Stimulated activated CD8-positive, alpha-beta memory T cell treated with anti-CD3 and anti-CD28 coated beads, Interleukin-7, amount 100 ng/mL, for 24 hours (primary cell): ENCODE measurements at places on chromosomes 7 and 10.

DNA sequence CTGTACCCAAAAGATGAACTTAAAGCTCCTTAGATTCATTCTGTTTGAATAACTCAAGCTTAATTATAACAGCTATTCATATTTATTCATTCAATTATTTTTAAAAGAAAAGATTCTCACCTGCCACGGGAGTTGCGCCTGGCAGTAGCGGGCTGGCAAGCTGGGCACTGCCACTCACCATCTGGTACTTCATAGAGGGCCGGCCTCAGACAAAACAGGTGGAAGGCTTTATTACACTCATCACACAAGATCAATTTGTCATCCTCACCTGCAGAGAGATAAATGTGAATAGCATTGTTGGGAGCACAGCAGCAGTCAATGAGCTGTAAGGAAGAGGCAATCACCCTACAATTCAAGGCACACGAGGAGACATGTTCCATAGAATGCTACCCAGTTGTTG lies 15.8 kb downstream of the FZD9 start:
- DNase-seq, result no peak

- no peak for DNase-seq
These were observed 10.9 kb upstream of the BHLHA15 start for GRCh38 chr7:98200364-98200763.

DNA sequence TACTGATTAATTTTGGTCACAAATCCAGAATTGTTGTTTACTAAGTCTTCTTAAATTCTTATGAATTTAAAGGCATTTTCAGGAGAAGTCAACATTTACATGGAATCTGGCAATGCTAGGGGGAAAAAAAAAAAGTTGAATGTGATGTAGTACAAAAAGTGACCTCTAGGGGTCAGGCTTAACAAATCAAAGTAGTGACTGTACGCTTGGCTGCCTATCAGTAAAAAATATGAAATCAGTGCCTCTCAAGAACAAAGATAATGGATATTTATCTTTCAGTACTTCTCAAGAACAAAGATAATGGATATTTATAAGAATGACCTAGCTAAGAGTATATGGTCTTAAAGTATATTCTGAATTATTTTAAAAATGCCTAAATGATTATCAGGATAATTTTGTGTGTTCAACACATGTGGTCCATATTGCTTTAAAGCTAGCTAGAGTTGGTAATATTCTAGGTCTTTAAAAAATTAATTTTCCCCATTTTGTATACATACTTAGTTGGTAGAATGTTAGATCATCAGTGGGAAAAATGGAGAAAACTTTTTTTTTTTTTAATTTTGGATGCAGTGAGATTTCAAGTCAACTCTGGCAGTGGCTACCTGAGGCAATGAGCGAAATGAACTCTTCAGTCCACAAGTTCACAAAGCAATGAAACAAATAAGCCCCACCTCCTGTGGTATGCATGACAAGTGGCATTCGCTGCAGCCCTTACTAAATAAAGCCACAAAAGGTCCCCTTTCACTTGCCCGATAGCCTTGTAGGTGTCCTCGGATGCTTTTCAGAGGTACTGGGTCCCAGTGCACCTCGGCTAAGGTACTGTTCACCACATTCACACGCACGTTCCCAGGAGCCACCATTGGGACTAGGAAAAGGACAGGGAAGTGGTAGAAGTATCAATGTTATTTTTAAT lies 51.2 kb upstream of the LAMB4 start:
- DNase-seq, result no peak

DNA sequence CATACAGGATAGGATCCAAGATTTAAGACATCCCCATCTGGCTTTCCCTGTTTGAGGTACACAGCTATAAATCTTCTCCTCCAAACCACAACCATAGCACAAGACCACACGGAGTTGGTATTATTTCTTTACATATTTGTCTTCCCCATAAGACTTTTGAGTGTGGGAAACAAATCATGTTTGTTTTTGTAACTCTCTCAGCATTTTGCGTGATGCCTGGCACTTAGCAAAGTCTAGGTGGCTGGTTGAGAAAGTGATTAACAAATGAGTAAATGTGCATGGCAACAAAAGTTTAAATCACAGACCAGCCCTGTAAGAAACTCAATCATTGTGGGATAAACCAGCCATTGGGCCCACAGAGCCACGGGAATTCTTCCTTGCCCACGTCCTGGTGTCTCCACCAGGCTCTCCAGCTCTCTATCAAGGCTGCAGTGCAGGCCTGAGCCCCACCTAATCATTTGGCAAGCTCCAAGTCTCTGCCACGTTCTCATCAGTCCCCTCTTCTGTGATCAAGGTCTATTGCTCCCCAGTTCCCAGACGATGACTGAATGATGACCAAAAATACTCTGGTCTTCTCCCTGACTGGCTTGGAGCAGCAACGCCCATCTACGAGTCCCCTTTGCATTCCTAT lies 317.8 kb downstream of the TNS3 start:
- DNase-seq, result no peak

DNA sequence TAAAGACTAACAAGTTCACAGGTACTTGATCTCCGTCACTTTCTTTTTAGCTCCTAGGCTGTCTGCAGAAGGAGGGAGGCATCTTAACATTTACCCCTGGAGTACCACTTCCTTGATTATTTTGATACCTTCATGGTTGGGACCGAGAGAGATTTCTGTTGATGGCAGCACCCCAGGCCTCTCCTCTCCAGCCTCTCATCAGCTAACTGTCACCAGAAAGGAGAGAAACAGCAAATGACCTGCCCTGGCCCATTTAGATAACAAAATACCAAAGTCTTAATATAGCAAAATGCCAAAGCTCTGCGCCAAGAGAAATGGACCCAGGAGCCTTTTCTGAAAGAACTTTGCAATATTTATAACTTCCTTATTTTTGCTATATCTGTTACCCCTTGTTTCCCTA lies 30.0 kb upstream of the KLHL7 start:
- DNase-seq, result no peak

DNA sequence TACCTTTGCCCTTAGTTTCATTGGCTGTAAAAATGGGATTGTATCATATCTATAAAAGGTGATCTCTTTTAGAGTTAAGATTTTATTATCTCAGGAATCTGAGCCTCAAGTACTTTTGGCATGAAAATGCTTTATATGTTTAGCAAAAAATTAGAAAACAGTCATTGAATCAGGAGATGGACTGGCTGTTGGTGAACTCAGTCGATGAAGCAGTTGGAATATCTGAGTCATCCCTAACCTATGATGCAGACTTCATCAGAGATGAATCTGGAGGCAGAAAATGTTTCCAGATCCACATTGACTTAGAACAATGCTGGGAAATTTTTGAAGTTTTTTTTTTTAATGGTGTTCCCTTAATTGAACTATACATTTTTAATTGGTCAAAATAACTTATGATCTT lies 228.5 kb downstream of the SLC25A13 start:
- DNase-seq, result no peak

GRCh38 chr10:34249634-34250033 lies 565.5 kb downstream of the PARD3 start:
- no peak for DNase-seq

- no peak for DNase-seq
These were observed 130.4 kb upstream of the AUTS2 start for GRCh38 chr7:69467826-69468225.
